Osteoblast (primary cell): ENCODE measurements at places on chromosomes 6 and 20. TPM values are rescaled to one million over a fixed set of nuclear protein-coding genes. Genes with fewer than 3 reads are reported as not detected.
A peak's percentile ranks its signal among the peaks of the same experiment; 100 is the strongest.

The PPIL6 gene
- total RNA-seq, result 5.3 and 5.8 TPM in 2 replicates

The ADGRF5 gene
- total RNA-seq, result under 0.01 TPM in 2 replicates

The OR2J3 gene
- total RNA-seq, result not detected in 2 replicates

The CLDN20 gene
- not detected in 2 replicates for total RNA-seq

The MLIP gene
- total RNA-seq, result 0.29 and 0.36 TPM in 2 replicates

The DSN1 gene
- 8.0 and 9.7 TPM in 2 replicates for total RNA-seq

The NHLRC1 gene
- 2.4 and 2.9 TPM in 2 replicates for total RNA-seq

DNA sequence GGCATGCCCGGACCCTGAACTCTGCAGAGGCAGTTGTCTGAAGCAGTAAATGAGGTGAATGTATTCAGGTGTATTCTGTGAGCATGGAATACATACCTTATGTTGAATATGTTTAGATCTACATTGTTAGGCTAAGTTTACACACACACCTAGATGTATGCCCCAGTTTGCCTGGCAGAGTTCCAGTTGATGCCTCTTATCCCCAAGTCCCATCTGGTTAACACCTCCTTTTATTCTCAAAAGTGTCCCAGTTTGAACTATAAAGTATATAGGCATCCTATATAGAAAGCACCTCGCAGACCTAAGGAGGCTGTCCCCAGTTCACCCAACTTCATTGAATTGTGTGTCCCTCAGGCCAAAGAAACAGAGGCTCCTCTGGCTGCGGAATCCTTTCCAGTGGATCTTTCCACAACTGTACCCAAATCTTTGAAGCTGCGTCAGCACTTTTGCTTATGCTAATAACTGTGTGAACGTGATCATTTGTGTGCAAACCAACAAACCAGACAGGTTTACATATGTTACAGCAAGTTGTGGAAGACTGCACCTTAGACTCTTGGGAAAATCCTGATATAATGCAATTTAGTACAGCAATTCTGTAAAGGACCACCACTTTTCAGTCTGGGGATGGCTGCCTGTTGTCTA is 4.8 kb upstream of the DHX35 start:
- peaks cover 7% of the 10 kb centered on the region for H3K4me1 ChIP-seq
- H3K27me3 ChIP-seq, result no peaks in the 10 kb centered on the region
- peaks cover 2% of the 10 kb centered on the region for H3K36me3 ChIP-seq
- no peak for DNase-seq

GRCh38 chr6:138692058-138692977 is 81.3 kb upstream of the CCDC28A start:
- H3K4me1 ChIP-seq, result peaks cover 13% of the 10 kb centered on the region
- peak; percentile 99 for DNase-seq
- peak overlapping the region; percentile 62 for H3K27ac ChIP-seq

- no peak overlapping the region for H3K4me3 ChIP-seq
- H3K36me3 ChIP-seq, result no peaks in the 10 kb centered on the region
- H3K27me3 ChIP-seq, result peaks cover 15% of the 10 kb centered on the region
- H3K4me1 ChIP-seq, result peaks cover 4% of the 10 kb centered on the region
- no peak for DNase-seq
- H3K27ac ChIP-seq, result no peak overlapping the region
Observed at GRCh38 chr20:43767686-43768474, 41.1 kb upstream of the GTSF1L start.

- H3K36me3 ChIP-seq, result no peaks in the 10 kb centered on the region
- no peak overlapping the region for H3K27ac ChIP-seq
- no peaks in the 10 kb centered on the region for H3K4me1 ChIP-seq
Observed at GRCh38 chr6:91678679-91679446, 1092.0 kb upstream of the MAP3K7 start.

- no peak overlapping the region for H3K4me3 ChIP-seq
- no peak for DNase-seq
- H3K36me3 ChIP-seq, result no peaks in the 10 kb centered on the region
Observed at GRCh38 chr6:135644394-135644793, 146.9 kb upstream of the AHI1 start.

DNA sequence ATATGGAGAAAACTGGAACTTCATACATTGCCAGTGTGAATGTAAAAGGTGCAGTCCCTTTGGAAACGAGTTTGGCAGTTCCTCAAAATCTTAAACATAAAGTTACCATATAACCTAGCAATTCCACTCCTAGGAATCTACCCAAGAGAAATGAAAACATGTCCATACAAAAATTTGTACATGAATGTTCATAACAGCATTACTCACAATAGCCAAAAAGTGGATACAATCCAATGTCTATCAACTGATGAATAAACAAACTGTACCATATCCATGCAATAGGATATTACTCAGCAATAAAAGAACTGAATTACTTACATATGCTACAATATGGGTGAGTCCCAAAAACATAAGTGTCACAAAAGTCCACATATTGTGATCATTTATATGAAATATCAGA is 48.7 kb upstream of the ERVFRD-1 start:
- DNase-seq, result no peak
- no peak overlapping the region for H3K4me3 ChIP-seq
- H3K27ac ChIP-seq, result no peak overlapping the region
- peaks cover 5% of the 10 kb centered on the region for H3K4me1 ChIP-seq

DNA sequence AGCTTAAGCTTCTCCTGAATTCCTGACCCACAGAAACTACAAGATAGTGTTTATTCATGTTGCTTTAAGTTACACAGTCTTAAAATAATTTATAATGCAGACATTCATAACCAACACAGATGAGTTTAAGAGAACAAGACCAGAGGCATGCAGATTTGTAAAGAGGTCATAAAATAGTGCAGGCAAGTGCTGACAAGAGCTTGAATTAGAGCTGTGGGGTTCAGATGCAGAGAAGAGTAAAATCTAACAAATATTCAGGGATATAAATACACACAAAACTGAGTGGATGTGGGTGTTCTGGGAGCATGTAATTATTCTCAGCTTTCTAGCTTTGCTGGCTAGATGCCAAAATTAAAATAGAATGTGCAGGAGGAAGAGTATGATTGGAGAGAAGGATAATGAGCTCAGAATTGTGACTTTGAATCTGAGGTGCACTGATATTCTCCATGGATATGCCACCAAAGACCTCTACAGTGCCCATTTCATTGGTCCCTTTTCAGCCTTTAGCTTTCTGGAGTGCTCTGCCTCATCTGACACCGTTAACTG is 291.9 kb upstream of the SGK1 start:
- H3K27me3 ChIP-seq, result no peaks in the 10 kb centered on the region
- DNase-seq, result no peak
- H3K27ac ChIP-seq, result no peak overlapping the region

- H3K27me3 ChIP-seq, result no peaks in the 10 kb centered on the region
- no peaks in the 10 kb centered on the region for H3K36me3 ChIP-seq
- no peak overlapping the region for H3K4me3 ChIP-seq
- no peaks in the 10 kb centered on the region for H3K4me1 ChIP-seq
- no peak overlapping the region for H3K27ac ChIP-seq
Observed at GRCh38 chr6:7041511-7042026, 66.2 kb upstream of the RREB1 start.

DNA sequence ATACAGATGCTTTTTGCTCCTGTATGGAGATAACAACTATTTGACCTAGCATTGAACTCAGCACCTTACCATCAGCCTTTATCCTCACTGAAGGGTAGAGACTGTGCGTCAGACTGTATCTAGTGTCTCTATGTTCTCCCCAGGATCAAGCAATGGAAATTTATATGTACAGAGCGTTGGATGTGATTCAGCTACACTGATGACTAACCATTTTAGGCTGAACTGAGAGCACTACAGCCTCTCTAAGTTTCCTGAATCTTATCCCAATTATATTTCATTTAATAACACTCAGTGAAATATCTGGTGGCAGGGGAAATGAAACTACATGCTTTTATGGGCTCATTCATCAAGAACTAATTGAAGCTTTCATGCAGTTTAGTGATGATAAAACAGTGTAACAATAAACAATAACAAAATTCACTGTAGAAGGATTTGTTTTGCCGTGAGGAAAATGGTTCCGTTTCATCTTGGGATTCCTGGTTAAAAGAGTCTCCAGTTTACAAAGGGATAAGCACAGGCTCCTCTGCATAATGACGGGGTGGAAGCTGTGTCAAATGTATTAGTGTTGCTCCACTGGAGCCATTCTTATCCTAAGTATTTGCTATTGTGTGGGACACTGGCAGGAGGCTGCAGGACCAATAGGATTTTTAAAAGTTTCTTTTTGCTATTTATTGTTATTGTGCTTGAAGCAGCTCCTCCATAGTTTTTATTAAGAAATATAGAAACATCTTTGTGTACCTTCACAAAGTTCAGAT is 567.6 kb upstream of the MMS22L start:
- H3K36me3 ChIP-seq, result no peaks in the 10 kb centered on the region
- H3K4me3 ChIP-seq, result no peak overlapping the region
- no peaks in the 10 kb centered on the region for H3K4me1 ChIP-seq
- no peaks in the 10 kb centered on the region for H3K27me3 ChIP-seq
- no peak for DNase-seq

DNA sequence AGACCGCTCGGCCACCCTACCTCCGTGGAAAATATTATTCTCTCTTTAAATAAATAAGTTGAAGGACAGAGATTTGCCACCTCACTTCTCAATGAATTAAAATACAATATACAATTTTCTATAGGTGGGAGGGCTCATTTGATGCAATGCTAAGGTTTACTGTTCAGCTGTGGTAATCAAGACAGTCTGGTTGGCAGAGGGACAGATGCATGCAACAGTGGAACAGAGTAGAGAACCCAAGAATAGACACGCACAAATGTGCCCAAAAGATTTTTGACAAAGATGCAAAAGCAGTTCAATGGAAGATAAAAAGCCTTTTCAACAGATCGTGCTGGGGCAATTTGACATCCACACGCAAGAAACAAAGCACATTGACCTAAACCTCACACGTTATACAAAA is 145.2 kb downstream of the CEBPB start:
- H3K27ac ChIP-seq, result peak overlapping the region; percentile 74
- no peak overlapping the region for H3K4me3 ChIP-seq
- H3K27me3 ChIP-seq, result no peaks in the 10 kb centered on the region
- peaks cover 70% of the 10 kb centered on the region for H3K4me1 ChIP-seq
- H3K36me3 ChIP-seq, result no peaks in the 10 kb centered on the region

- no peak overlapping the region for H3K4me3 ChIP-seq
- H3K27me3 ChIP-seq, result peaks cover 22% of the 10 kb centered on the region
- no peak overlapping the region for H3K27ac ChIP-seq
- H3K36me3 ChIP-seq, result no peaks in the 10 kb centered on the region
- no peak for DNase-seq
Observed at GRCh38 chr20:58149437-58150091, 78.9 kb downstream of the ANKRD60 start.

GRCh38 chr6:136959471-136959891 is 37.4 kb downstream of the SLC35D3 start:
- no peaks in the 10 kb centered on the region for H3K36me3 ChIP-seq
- H3K4me3 ChIP-seq, result no peak overlapping the region
- DNase-seq, result no peak
